ENCODE measurements at places on chromosomes 6 and 20.

- DNase-seq = no peak
Measured at GRCh38 chr20:44309763-44310663, 989 bp downstream of the FITM2 start.

DNA sequence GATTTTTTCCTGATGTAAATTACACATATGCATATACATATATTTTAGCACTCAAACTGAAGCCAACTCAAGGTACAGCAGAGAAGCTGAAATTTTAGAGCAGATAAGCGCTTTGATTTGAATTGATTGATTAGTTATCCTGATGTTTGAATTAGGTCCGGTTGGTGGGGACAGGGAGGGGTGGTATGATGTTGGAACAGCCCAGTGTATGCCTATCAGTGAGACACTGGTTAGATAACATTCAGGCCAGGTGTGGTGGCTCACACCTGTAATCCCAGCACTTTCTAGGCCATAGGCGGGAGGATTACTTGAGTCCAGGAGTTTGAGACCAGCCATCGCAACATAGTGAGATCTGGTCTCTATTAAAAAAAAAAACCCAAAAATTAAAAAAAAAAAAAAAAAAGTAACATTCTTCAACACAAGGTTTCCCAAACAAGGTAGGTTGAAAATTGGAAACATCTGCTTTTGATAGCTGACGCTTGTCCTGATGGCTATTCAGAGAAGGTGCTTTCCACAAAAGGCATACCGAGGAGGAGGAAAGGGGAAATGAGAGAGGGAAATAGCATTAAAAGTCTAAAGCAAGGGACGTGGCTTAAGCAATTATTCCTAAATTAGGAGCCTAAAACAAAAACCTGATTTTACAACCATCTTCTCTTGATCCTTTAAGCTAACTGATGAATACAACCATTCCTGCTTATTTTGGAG, 288.4 kb upstream of the JARID2 start:
- DNase-seq = no peak

DNA sequence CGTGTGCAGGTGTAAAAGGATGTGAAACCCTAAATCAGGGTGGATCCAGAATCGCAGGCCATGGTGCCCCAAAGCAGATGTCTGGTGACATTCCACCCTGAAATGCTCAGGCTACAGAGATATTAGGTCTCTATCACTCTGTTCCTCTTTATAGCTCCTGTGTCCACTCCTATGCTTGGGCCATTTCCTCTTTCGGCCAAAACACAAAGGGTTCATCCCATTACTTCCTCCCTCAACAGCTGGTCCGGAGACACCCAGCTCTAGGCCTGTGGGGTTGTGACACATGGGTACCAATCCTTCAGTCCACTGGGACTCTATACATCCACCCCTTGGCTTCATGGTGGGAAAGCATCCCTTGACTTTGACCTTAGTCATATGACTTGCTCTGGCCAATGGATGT, 1.7 kb upstream of the SIGLEC1 start:
- DNase-seq = no peak

DNA sequence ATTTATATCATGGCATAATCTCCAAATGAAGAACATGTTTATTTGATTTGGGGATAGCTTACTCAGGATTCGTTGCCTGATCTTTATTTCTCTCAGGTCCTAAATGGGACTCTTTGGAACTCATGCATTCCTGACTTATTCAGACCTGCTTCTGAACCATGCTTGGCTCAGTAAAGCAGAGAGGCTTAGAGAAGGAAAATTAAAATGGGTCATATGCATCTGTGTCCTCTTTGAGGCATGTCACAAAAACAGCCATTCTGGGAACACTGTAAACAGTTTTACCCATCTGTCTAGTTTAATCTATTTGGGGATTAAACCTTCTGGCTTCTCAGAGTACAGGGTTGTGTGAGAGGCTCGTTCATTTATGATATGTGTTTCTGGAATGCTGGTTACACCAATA, 1017.3 kb downstream of the KIF16B start:
- no peak for DNase-seq

- no peak for DNase-seq
Measured at GRCh38 chr6:7267071-7267465, 45.9 kb downstream of the SSR1 start.

DNA sequence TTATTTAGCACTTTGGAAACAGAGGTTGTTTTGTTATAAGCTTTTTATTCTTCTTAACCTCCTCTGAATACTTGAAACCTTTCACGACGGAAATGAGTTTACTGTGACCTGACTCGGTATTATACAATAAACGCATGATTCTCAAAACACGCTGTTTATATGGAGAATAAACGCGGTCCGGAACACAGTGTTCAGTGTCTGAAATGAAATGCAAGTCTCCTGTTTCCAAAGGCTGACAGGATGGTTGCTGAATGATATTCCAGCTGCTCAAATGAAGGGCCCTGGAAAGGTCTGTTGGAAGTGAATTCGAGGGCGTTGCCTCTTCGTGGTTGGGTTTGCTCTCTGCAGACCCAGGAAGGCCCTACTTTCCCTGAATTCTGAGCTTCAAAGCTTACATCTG, 83.4 kb downstream of the RSPH3 start:
- no peak for DNase-seq

DNA sequence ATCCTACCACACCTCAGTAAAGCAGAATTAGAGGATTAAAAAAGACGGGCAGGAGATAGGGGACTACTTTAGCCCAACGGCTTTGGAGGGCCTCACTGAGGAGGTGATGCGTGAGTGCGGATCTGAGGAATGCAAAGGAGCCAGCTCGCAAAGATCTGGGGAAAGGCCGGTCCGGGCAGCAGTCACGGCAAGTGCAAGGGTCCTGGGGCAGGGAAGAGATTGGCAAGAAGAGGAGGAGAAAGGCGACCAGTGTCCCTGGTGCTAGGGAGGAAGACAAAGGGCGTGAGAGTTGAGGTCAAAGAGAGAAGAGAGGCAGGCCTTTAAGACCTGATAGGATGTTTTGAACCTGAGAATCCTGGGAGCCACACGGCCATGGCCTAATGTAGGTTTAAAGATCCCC, 86.8 kb downstream of the KCNB1 start:
- no peak for DNase-seq

DNA sequence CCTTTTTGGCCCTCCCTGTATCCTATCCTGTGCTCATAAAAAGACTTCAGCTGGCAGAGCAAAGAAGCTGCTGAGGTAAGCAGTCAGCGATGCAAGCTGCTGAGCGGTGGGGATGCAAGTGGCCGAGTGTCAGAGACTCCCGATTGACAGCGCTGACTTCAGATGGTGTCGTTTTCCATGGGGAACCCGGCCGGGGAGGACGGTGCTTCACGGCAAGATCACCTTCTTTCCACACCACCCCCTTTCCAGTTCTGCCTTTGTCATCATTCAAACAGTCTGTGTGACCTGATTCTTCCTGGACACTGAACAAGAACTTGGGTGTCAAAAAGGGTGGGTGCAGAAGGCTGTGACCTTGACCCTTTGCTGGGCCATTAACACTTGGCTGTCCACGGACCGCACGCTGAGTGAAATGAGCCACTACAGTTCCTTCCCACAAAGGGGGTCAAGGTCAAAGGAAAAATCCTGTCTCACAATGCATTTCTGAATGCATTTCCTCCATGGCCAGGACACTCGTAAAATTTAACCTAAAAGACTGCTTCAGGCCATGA, 52.9 kb upstream of the UNC93A start:
- no peak for DNase-seq

DNA sequence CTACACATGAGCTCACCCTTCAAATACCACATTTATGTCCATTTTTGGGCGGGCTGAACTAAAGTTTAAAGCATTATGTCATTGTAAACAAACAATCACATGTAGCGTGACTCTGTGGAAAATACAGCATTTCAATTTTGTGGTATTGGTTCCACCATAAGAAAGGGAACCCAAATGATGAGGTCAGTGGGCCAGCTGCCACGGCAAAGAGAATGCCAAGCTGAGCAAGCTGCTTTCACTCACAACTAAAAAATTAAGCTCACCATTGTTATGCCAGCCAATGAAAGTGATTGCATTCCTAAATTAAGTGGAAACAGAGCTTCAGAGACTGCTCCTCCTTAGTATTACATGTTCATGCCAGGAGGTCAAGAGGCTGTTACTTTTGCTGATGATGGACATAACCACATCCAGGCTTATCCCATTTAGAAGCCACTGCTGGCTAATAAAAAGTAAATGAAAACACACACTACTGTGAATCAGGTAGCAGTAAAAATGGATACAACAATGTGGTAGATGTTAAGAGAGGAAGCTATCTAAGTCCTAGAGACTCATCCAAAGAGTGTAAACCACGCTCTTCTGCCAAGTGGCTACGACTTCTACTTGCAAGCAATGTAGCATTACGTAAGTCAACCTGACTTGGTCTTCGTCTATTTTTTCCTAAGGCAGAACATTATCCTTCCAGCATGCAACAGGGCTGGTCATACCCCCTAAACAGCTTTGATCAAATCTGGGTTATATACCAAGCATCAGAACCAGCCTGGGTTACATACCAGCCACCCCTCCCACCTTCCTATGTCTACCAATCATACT, 164.8 kb downstream of the BACH2 start:
- DNase-seq = no peak

Data from activated CD4-positive, alpha-beta T cell treated with anti-CD3 and anti-CD28 coated beads, Interleukin-2, amount 50 U/mL, for 24 hours (primary cell).